Right ventricle myocardium superior (tissue), 1 donor: ENCODE measurements at places on chromosomes 7 and 10. TPM values are rescaled to one million over a fixed set of nuclear protein-coding genes. Genes with fewer than 3 reads are reported as not detected.

The PPP1R3C gene
- 135 TPM for total RNA-seq

DNA sequence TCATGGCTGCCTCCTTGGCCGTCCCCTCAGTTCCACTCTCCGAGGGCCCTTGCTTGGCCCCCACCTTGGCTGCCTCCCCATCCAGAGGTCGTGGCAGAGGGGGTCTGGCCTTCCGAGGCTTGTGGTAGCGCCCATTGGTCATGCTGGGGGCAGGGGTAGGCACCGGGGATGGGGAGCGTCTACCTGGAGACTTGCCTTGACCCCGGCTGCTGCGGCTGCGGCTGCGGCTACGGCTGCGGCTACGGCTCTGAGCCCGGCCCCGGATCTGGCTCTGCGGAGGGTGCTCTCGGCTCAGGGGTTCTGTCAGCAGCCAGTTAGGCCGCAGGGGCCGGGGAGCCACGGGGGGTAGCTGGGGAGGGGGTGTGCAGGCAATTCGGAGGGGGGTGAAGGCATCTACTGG, 10.7 kb downstream of the LZTS2 start:
- DNase-seq, result no peak

GRCh38 chr10:74976565-74976964, 134.9 kb upstream of the SAMD8 start:
- no peak for DNase-seq

The THNSL1 gene
- 6.8 TPM for total RNA-seq

- DNase-seq, result peak; percentile 15
These were observed 37.9 kb upstream of the CNPY1 start for GRCh38 chr7:155584261-155584660.

GRCh38 chr7:119392-120163, 72.8 kb upstream of the FAM20C start:
- peak; percentile 70 for DNase-seq

DNA sequence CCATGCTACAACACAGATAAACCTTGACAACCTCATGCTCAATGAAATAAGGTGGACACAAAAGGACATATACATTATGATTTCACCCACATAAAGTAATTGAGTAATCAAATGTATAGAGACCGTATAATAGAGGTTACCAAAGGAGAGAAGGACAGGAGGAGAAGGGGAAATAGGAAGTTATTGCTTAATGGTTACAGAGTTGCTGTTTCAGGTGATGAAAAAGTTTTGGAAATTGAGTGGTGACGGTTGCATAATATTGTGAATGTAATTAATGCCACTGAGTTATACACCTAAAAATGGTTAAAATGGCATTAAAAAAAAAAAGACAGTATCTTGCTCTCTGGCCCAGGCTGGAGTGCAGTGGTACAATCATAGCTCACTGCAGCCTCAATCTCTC, 1.5 kb upstream of the OGDH start:
- no peak for DNase-seq

DNA sequence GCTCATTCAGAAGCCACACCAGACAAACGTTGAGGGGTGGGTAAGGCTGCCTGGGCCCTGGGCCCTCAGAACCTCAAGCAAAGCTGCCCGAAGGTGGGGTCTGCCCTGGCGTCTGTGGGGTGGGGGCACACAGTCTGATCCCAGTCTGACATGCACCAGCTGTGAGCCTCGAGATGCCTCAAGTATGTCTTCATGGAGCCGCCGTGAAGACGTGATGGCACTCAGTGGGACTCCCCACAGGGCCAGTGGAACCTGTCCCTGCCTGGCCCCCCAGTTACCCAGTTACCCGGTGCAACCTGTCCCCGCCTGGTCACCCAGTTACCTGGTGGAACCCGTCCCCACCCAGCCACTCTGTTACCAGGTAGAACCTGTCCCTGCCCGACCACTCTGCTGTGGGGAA, 351.2 kb downstream of the PTPRN2 start:
- DNase-seq, result no peak

The CCDC172 gene
- not detected for total RNA-seq

The CCL26 gene
- total RNA-seq, result not detected

- no peak for DNase-seq
These were observed 30.5 kb upstream of the CHST3 start for GRCh38 chr10:71933651-71934050.

The PLPP4 gene
- not detected for total RNA-seq

DNA sequence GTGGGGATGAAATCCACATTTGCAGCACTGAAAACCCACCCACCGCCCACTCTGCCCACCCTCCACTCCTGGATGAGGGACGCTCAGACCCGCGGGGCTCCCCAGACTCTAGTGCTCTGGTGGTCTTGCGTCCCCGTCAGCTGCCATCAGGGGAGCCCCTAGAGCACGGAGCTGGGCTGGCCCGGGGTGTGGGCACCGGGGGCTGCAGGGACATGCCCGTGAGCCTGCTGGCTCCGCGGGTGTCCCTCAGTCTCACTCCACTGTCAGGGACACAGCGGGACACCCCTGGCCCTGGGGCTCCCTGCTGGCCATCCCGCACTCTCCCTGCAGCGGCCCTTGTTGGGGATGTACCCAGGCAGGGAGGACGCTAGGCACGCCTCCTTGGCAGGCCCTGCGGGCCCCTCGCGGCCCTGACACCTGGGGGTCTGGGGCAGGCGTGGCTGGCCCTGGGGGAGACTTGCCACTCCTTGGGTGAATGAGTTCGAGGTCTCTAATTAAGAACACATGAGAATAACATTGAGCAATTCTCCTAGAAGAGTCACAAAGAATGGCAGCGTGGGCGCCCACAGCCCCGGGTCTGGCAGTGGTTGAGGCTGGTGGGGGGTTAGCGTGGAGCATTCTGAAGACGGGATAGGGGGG, 64.2 kb downstream of the CFAP46 start:
- DNase-seq, result no peak

DNA sequence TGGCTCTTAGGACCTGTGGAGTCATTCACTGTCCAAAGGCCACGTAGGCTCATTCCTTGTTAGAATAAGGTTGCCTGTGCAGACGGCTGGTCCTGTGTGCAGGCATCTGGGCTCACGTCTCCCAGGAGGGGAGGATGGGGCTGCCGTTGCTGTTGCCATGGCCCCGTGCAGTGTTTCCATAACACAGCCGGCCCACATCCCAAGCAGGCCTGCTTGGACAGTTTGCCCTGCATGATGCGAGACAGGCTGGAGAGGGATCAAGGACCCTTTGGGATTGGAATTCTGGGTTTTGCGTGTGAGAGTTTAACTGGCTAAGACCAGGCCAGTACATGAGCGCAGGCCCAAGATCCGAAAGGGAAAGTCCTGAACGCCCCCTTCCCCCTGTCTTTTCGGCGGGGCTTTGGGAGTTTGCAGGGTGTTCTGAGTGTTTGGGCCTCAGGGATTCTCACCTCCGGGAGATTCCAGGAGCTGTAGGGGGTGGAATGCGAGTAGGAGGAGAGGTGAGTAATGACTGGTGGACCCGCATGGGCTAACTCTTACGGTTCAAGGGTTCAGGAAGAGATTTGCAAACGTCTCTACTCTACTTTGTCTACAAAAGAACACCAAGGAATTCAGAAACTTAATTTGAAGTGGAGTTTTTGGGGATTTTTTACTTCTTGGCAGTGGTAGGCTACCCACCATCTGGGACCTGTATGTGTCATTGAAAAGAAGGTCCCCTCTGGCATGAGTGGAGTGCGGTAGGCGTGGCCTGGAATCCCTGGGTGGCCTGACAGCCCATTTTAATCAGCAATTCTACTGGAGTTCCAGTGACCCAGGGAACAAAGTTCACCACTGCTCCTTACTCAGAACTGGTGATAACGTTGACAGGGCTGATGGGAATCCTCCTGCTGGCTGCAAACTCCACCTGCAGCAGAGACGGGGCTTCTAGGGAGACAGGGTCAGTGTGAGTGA, 125.4 kb downstream of the ITIH5 start:
- peak; percentile 76 for DNase-seq

The BBS9 gene
- 8.7 TPM for total RNA-seq

- no peak for DNase-seq
These were observed 84.8 kb upstream of the GRM3 start for GRCh38 chr7:86558680-86559501.

GRCh38 chr10:109987452-109988211, 20.2 kb upstream of the ADD3 start:
- DNase-seq, result no peak

DNA sequence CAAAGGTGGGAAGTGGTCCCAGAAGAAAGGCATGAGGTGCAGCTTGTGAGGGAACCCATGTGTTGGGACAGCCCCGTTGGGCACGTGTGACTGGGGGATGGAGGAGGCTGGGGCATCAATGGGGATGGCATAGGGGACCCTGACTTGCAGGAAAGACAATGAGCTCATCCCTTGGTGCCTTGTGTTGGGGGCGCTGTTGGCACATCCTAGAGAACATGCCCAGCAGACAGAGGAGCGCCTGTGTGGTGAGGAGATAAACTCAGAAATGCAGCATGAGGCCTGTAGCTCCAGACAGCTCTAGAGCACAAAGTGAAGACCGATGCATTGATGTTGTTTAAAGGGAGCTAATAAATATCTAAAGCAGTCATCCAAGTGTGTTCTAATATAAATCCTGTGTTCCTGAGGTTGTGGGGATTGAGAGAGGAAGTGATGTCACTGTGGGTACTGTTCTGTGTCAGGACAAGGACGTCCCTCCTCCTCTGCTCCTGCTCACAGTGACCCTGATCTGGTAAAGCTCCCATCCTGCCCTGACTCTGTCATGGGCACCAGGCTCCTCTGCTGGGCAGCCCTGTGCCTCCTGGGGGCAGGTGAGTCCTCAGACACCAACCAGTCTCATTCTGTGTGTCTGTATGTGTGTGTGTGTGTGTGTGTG, 126.1 kb upstream of the PRSS58 start:
- no peak for DNase-seq

DNA sequence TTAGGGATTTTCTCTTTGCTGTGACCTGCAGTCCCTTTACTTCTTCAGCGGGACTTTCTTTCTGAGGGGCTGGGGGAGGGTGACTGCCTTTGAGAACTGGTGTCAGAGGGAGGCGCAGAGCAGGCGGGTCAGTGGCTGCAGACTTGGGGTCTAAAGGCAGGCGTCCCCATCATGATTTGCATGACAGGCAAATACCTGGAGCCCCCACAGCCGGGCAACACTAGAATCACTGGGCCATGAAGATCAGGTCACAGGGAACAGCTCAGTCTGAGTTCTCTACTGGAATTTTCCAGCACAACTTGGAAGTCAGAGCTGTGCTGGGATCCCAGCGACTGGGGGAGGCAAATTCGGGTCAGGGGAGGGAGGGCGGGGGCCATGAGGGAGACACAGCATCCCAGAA, 29.2 kb upstream of the PITRM1 start:
- no peak for DNase-seq

The LIPK gene
- total RNA-seq, result not detected

The PDZD7 gene
- 0.38 TPM for total RNA-seq

The CUBN gene
- 0.22 TPM for total RNA-seq

The EBLN1 gene
- total RNA-seq, result not detected

The C7orf25 gene
- total RNA-seq, result 5.5 TPM

DNA sequence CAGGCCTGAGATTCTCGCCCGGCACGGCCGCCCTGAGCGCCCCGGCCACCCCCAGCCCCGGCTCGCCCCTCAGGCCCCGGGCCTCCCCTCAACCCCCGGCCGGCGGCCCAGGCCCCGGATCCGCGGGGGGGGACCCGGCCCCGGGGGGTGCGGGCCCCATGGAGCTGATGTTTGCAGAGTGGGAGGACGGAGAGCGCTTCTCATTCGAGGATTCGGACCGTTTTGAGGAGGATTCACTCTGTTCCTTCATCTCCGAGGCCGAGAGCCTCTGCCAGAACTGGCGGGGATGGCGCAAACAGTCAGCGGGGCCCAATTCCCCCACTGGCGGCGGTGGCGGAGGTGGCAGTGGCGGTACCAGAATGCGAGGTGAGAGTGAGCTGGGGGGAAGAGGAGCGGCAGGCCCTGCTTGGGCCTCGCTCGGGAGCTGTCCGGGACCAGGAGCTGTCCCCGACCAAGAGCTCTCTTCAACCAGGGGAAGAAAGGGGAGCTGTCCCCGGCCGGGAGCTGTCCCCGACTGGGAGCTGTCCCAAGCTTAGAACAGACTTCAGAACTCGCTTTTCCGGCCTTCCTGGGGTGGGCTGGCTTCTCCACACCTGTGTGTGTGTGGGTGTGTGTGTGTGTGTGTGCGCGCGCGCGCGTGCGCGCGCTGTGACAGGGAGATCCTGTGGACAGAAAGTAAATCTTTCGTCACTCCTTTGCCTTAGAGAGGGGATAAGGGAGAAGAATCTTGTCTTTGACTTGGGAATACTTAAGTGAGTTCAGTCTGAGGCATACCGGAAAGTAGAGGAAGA, 510 bp downstream of the ZSWIM8 start:
- no peak for DNase-seq

GRCh38 chr7:128880791-128881457, 18.3 kb downstream of the ATP6V1F start:
- peak; percentile 37 for DNase-seq

DNA sequence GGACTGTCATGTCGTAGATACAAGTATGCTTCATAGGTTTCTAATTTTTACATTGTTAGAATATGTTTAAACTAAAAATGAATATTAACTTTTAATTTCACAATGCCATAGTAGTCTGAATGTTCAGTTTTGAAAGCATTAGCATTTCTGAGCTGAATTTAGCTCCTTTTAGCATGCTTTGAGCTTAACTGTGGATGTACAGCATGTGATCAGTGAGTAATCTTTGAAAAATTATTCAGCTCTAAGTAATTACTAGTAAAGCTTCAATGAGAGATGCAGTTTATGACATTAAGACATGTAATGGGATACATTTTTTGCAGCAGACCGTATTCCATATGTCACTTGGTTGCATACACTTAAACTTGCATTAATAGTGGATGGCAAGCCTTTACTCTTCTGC, 114.1 kb upstream of the WNT16 start:
- DNase-seq, result no peak

DNA sequence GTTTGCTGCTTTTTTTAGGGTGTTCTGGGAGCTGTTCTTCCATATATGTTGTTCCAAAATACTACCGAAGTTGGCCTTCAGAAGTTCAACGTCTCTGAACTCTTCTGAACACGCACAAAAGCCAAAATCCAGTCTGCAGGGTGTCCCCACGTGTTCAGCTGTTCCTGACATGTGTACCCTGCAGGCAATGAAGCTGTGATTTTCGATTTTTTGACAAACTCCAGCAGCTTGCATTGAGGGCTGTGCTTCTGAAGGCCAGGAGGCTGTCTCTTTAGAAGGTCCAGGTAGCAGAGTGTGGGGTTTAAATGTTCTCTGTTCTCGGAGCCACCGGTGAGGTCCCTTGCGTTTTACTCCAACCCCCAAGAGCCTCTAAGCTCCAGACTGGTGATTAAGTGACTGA, 145.0 kb downstream of the PRPF18 start:
- no peak for DNase-seq

GRCh38 chr10:112821038-112821437, 129.0 kb upstream of the TCF7L2 start:
- DNase-seq, result no peak

DNA sequence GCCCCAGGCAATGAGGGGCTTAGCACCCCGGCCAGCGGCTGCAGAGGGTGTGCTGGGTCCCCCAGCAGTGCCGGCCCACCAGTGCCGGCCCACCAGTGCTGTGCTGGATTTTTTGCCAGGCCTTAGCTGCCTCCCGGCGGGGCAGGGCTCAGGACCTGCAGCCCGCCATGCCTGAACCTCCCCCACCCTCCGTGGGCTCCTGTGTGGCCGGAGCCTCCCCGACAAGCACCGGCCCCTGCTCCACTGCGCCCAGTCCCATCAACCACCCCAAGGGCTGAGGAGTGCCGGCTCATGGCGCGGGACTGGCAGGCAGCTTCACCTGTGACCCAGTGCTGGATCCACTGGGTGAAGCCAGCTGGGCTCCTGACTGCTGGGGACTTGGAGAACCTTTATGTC, 3.5 kb upstream of the ACSL5 start:
- DNase-seq, result no peak

The PTPRZ1 gene
- 0.65 TPM for total RNA-seq

- DNase-seq, result no peak
These were observed 194.3 kb downstream of the SORCS3 start for GRCh38 chr10:104835422-104835821.

GRCh38 chr7:98922392-98923187, 44.3 kb downstream of the TRRAP start:
- DNase-seq, result no peak
